Thyroid gland (tissue), 4 donors: ENCODE measurements at places on chromosomes 13 and 19.

DNA sequence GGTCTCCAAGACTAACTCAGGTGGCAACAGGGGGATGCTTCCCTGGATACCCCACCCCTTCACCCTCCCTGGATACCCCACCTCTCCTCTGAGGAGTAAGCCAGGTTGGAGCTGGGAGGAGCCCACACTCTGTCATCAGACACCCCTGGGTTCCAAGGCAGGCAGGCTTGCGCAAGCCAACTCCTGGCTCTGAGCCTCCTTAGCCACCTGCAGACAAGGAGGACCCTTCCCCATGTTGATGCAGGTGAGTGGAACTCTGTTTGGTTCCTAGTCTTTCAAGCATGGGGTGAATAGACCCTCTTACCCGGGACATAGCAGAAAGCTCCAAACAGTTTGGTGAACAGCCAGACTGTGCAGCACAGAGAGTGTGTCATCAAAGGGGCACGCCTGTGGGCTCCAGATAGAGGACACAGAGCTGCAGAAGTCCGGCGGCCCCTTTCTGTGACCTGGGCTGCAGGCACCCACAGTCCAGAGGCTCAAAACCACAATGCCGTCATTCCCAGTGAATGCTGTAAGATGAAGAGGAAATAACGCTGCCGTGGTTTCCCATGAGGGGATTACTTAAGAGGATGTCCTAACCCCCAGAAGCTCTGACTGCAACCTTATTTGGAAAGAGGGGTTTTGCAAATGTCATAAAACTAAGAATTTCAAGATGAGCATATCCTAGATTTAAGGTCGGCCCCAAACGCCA lies 12.1 kb upstream of the HAS1 start:
- H3K4me3 ChIP-seq: no peak overlapping the region
- H3K27me3 ChIP-seq: no peaks in the 10 kb centered on the region
- H3K4me1 ChIP-seq: no peaks in the 10 kb centered on the region
- DNase-seq: no peak

GRCh38 chr19:35041548-35042055 lies at the start of gene HPN:
Gene HPN, plus strand, starts transcription at chr19:35041721. Its CDS starts 786 bp downstream, at chr19:35042507.
- no peak within 1 kb of the TSS for H3K4me3 ChIP-seq
- H3K36me3 ChIP-seq: no peaks in the 10 kb centered on the region
- no peaks in the 10 kb centered on the region for H3K27me3 ChIP-seq
- peak within 1 kb of the TSS; percentile 78 for H3K27ac ChIP-seq
- peaks cover 49% of the 10 kb centered on the region for H3K4me1 ChIP-seq

GRCh38 chr19:609004-609346 lies 19.3 kb downstream of the HCN2 start:
- DNase-seq: no peak
- no peak overlapping the region for H3K27ac ChIP-seq
- no peak overlapping the region for H3K4me3 ChIP-seq
- H3K36me3 ChIP-seq: no peaks in the 10 kb centered on the region

DNA sequence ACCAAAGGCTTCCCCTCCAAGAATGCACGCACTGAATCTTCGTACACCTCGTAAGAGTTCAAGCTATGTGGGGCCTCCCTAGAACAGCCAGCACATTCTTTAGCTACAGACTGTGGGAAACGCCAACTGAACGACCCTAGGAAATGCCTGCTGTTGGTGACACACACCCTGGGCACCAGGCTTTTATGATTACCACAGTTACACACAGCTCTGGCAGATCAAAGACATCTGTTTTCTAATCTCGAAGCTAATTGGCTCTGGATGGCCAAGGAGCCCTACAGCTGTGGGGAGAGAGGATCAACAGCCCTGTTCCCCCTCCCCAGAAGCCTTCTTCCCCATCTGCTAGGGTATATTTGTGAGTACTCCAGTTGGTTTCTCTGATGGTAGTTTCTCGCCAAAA lies 123.0 kb downstream of the COL4A1 start:
- H3K4me1 ChIP-seq: no peaks in the 10 kb centered on the region
- H3K27me3 ChIP-seq: no peaks in the 10 kb centered on the region
- H3K27ac ChIP-seq: no peak overlapping the region
